ENCODE measurements at places on chromosomes 6 and 20.

GRCh38 chr20:45857882-45858216 lies 435 bp downstream of the ZSWIM3 start:
- no peak for DNase-seq

DNA sequence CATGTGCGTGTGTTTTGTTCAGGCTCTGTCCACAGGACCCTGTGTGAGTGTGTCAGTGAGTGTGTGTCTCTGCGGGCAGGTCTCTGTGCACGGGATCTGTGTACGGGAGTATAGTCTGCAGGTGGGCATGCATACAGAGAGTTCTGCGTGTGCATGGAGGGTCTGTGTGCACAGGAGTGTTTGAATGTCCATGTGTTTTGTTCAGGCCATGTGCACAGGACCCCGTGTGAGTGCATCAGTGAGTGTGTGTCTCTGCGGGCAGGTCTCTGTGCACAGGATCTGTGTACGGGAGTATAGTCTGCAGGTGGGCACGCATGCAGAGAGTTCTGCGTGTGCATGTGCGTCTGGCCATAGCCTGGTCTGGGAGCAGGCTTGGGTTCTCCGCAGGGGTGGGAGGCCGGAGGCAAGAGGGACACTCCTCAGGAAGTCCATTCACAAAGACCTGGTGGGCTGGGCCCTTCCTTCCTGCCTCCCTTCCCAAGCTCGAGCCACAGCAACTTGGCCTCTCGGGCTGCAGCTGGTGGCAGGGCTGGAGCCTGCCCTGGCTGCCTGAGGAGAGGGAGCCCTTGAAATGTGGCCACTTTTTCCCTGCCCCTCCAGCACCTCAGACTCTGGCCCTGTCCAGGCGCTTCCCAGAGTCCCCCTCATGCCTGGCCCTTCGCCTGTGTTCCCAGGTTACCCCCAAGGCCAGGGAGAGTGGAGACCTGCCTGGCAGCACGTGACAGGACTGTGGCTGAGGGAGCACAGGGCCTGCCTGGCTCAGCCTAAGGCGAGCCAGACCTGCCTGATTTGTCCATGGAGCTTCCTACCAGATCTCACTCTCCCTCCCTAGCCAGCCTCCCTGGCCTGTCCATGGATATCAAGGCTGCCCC lies 6.8 kb downstream of the HSPA12B start:
- no peak for DNase-seq

- no peak for DNase-seq
Observed at GRCh38 chr6:16409531-16410441, 171.4 kb downstream of the GMPR start.

- no peak for DNase-seq
Observed at GRCh38 chr6:42428326-42429041, 23.2 kb downstream of the TRERF1 start.

- DNase-seq: no peak
Observed at GRCh38 chr20:58566981-58567380, 51.8 kb upstream of the APCDD1L start.

GRCh38 chr6:118558464-118559217 lies 10.5 kb downstream of the PLN start:
- no peak for DNase-seq

- DNase-seq: no peak
Observed at GRCh38 chr6:128754658-128755256, 128.2 kb upstream of the LAMA2 start.

- DNase-seq: no peak
Observed at GRCh38 chr6:33694401-33694931, 17.0 kb downstream of the UQCC2 start.

DNA sequence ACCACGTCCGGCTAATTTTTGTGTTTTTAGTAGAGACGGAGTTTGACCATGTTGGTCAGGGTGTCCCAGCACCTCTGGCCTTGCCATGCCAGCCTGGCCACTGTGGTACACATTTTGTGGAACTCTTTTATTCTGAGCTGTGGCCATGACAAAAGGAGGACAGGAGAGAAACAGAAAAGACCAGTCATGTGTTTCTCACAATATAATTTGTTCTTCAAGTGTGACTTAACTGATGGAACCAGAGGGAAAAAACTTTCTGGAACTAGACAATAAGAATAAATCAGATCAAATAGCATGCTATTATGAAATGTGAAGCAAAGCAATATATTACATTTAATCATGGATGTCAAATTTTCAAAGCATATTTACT lies 4.2 kb upstream of the RNASET2 start:
- DNase-seq: no peak

DNA sequence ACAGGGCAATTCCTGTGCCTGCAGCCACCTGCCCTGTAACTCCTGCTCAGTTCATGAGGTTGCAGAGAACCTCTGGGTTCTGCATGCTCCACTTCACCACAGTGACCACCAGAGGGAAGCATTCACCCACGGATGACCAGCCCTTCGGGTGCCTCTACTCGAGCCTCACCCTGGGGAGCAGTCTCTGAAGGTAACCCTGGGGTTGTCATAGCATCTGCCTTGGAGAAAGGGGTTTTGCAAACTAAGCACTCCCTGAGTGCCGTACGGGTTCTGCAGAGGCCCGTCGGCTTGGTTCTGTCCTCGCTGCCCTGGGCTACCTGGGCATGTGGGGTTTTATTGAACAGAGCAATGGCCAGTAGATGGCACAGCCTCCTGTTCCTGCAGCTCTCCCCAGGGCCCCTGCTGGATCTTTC lies 10.2 kb upstream of the CST5 start:
- DNase-seq: no peak

- no peak for DNase-seq
Observed at GRCh38 chr6:34515473-34516387, 40.4 kb downstream of the SPDEF start.

DNA sequence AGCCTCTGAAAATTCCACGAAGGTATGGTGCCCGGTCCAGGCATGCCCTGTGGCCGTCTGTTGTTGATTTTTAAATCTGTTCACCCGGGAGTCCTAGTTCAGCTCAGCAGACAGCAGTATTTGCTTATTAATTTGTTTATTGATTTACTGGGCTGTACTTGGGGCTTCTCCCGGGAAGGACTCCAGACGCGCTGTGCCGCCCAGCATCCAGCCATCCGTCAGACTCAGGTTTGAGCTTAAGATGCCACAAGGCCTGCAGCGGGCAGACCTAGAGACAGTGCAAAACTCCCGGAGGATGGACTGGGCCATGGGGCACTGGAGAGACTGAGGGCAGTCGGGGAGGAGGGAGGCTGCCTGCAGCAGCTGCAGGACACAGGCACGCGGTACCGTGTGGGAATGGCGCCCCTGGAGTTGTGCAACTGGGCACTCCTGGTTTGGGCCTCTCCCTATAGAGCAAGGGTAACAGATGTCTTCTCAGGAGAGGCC lies 17.3 kb upstream of the CCDC167 start:
- no peak for DNase-seq

Measured in cortex of kidney (tissue), 1 donor.